ENCODE measurements at places on chromosomes 11 and 22. TPM values are rescaled to one million over a fixed set of nuclear protein-coding genes. Genes with fewer than 3 reads are reported as not detected.
A peak's percentile ranks its signal among the peaks of the same experiment; 100 is the strongest.

DNA sequence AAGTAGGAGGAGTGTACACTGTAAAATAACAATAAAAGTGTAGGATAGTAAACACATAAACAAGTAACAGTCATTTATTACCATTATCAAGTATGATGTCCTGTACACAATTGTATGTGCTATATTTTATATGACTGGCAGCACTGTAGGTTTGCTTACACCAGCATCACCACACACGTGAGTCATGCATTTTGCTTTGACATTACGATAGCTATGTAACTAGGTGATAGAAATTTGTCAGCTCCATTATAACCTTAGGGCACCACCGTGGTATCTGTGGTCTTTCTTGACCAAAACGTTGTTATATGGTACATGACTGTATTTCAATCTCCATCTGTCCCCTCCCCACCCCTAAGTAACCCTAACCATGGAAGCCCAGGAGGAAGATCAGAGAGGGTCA lies 1.1 kb downstream of the DNAL4 start:
- peak overlapping the region; percentile 86 for H3K4me3 ChIP-seq
- no peaks in the 10 kb centered on the region for H3K4me1 ChIP-seq
- H3K27me3 ChIP-seq: peaks cover 6% of the 10 kb centered on the region
- no peaks in the 10 kb centered on the region for H3K36me3 ChIP-seq

GRCh38 chr11:7691759-7692350 lies 14.4 kb downstream of the OVCH2 start:
- H3K4me3 ChIP-seq: no peak overlapping the region
- no peaks in the 10 kb centered on the region for H3K27me3 ChIP-seq
- H3K4me1 ChIP-seq: no peaks in the 10 kb centered on the region
- H3K27ac ChIP-seq: no peak overlapping the region
- no peak for DNase-seq

- H3K4me3 ChIP-seq: no peak overlapping the region
- H3K27ac ChIP-seq: no peak overlapping the region
- DNase-seq: no peak
- no peaks in the 10 kb centered on the region for H3K4me1 ChIP-seq
Observed at GRCh38 chr22:50546326-50547262, 895 bp downstream of the KLHDC7B start.

DNA sequence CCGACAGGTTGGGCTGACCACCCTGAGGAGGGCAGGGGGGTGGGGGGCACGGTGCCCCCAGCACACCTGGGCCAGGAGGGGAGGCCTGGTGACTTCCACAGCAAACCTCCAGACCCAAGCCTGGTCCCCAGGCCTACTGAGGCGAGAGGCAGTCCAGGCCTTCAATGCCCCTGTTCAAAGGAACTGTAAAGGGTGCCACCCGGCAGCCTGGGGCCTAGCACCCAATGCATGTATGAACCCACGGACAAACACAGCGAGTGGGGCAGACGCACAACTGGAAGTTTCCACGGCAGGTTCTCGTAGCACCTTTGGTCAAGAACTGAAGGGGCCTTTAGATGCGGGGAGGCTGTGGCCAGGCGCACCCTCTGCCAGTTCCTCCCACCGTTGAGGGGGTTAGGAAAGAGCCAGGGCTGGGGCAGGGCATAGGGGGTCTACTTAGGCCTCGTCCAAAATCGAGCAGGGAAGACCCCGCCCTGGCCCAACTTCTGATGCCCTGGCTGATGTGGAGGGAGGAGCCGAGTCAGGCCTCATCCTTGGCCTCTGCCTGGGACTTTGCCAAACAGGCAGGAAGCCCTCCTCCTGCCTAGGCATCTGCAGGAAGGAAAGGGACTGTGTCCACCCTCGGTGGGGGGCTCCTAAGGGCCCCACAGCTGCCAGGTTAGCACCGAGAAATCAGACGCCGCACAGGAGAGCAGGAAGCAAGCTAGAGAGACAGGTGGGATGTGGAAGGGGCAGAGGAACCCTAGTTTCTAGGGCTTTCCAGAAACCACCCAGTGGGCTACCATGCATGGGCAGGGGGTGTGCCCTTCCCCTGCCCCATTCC lies 6.6 kb downstream of the CBX6 start:
- no peak overlapping the region for H3K4me3 ChIP-seq
- H3K36me3 ChIP-seq: peaks cover 24% of the 10 kb centered on the region
- H3K27ac ChIP-seq: peak overlapping the region; percentile 72
- H3K27me3 ChIP-seq: no peaks in the 10 kb centered on the region
- peaks cover 21% of the 10 kb centered on the region for H3K4me1 ChIP-seq

DNA sequence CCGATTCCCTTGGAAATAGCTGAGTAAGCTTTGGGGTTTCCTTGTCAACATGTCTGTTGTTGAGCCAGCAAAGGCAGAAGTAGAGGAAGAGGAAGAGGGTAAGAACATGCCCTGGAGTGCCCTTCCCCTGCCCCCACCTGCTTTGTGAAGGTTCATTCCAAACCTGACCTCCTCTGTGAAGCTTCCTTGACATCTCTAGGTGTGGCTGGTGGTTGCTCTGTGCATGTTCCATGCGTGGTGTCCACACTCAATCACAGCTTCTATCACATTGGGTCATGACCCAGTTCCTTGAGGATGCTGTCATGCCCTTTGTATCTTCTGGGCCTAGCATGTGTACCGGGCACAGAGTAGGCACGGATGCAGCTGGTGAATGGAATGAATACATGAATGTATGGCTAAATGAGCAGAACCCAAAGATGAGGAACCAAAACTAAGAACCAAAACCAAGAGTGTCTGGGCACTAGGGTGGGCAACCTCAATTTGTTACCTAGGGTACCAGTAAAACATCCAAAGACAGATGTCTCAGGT lies 23.7 kb upstream of the FXYD6 start:
- no peak overlapping the region for H3K4me3 ChIP-seq
- H3K4me1 ChIP-seq: no peaks in the 10 kb centered on the region
- no peak overlapping the region for H3K27ac ChIP-seq
- H3K27me3 ChIP-seq: no peaks in the 10 kb centered on the region

- peak; percentile 77 for DNase-seq
- peaks cover 6% of the 10 kb centered on the region for H3K4me1 ChIP-seq
- no peaks in the 10 kb centered on the region for H3K36me3 ChIP-seq
- peak overlapping the region; percentile 68 for H3K4me3 ChIP-seq
- H3K27me3 ChIP-seq: peaks cover 65% of the 10 kb centered on the region
Observed at GRCh38 chr22:50531962-50532674, 2.3 kb upstream of the TYMP start.

DNA sequence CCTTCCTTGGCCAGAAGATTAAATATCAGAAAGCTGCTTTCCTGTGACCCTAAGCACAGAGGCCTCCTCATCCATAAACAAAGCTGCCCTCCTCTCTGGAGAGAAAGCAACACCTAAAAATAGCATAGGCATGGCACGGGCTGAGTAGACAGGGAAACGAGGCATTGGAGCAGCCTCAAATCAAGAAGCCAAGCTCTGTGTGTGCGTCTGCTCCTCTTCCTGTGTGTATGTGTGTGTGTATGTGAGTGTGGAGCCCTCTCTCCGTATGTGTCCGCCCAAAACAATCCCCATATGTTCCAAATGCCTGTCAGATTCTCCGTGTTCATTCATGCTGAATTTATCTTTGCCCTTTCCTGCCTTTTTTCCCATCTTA lies 24.0 kb downstream of the KCNJ5 start:
- H3K4me1 ChIP-seq: no peaks in the 10 kb centered on the region
- no peak overlapping the region for H3K27ac ChIP-seq
- H3K27me3 ChIP-seq: peaks cover 3% of the 10 kb centered on the region
- H3K36me3 ChIP-seq: no peaks in the 10 kb centered on the region
- H3K4me3 ChIP-seq: no peak overlapping the region
- DNase-seq: no peak

- DNase-seq: no peak
- H3K4me3 ChIP-seq: no peak overlapping the region
Observed at GRCh38 chr11:12214751-12215150, 104.4 kb downstream of the MICAL2 start.

DNA sequence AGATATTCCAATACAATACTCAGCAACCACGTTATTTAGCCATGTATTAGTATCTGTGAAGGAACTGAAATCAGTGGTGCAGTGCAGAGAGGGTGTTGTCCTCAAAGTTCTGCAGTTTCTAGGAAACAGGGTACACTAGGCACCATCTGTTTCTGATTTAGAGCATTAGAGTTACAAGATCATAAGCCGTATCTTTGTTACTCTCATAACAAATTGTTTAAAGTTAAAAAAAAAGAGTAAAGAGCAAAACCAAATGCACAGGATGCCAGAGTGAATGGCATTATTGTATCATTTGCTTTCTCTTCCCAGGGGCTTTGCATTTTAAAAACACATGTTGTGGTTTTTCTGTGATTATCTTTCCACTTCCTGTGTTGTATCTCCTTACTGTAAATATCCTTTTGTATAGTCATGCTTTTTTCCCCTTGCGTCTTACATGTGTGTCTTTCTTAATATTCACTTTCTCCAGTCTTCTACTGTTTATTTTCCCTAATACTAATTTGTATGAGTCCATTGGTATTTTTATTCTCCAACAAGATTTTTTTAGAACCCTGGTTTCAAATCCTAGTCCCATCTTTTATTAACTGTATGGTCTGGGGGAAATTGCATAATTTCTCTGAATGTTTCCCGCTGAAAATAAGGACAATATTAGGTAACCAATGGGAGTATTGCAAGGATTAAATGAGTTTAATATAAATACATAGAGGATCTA lies 15.2 kb upstream of the NUP160 start:
- no peak overlapping the region for H3K27ac ChIP-seq
- DNase-seq: no peak
- H3K27me3 ChIP-seq: no peaks in the 10 kb centered on the region
- no peaks in the 10 kb centered on the region for H3K4me1 ChIP-seq
- H3K4me3 ChIP-seq: no peak overlapping the region
- H3K36me3 ChIP-seq: no peaks in the 10 kb centered on the region

- no peaks in the 10 kb centered on the region for H3K4me1 ChIP-seq
- no peak for DNase-seq
- no peaks in the 10 kb centered on the region for H3K27me3 ChIP-seq
- no peak overlapping the region for H3K4me3 ChIP-seq
- no peaks in the 10 kb centered on the region for H3K36me3 ChIP-seq
Observed at GRCh38 chr22:27598792-27599191, 202.8 kb downstream of the MN1 start.

GRCh38 chr11:60987577-60988277 lies 16.2 kb downstream of the CD6 start:
- no peak overlapping the region for H3K4me3 ChIP-seq
- H3K36me3 ChIP-seq: no peaks in the 10 kb centered on the region
- H3K27ac ChIP-seq: no peak overlapping the region
- no peaks in the 10 kb centered on the region for H3K27me3 ChIP-seq
- no peak for DNase-seq

DNA sequence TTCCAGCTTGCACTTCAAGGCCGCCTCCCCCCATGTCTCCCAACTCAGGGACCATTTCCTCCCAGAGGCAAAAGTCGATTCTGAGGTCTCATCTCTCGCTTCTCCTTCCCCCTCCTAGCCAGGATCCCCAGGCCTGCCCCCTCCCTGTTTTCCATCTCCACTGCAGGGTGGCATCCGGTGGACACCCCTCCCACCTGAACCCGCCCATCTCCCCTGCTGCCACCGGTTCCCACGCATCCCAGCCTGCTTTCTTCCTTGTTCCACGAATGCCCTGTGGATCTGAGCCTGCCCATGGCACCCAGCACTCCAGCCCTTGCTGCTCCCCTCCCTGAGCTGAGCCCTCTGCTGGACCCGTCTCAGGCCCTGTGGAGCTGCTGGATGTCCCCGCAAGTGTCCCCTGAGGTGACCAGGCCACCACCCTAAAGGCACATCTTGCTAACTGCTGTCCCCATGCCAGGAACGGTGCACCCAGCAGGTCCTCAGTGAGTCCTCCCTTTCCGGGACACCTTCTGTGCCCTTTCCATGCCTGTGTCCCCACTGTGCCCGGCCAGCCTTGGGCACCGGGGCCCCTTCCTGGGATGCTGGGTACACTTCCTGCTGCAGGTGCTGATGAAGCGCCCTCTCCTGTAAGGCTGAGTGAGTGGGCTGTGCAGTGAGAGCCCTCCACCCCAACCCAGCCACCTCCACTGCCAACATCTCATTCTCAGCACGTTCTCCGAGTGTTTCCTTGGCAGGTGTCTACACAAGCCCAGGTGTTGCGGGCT lies 936 bp downstream of the IL17REL start:
- H3K4me1 ChIP-seq: no peaks in the 10 kb centered on the region
- no peaks in the 10 kb centered on the region for H3K36me3 ChIP-seq
- H3K4me3 ChIP-seq: no peak overlapping the region
- no peak overlapping the region for H3K27ac ChIP-seq
- DNase-seq: no peak
- peaks cover 60% of the 10 kb centered on the region for H3K27me3 ChIP-seq

- no peak for DNase-seq
- no peak overlapping the region for H3K27ac ChIP-seq
- no peaks in the 10 kb centered on the region for H3K27me3 ChIP-seq
- no peak overlapping the region for H3K4me3 ChIP-seq
- H3K4me1 ChIP-seq: no peaks in the 10 kb centered on the region
Observed at GRCh38 chr11:63779039-63779438, 10.5 kb upstream of the ZFTA start.

- H3K27ac ChIP-seq: no peak overlapping the region
- H3K4me3 ChIP-seq: no peak overlapping the region
- DNase-seq: no peak
- no peaks in the 10 kb centered on the region for H3K27me3 ChIP-seq
- no peaks in the 10 kb centered on the region for H3K36me3 ChIP-seq
Observed at GRCh38 chr11:119409731-119410130, 13.2 kb downstream of the THY1 start.

DNA sequence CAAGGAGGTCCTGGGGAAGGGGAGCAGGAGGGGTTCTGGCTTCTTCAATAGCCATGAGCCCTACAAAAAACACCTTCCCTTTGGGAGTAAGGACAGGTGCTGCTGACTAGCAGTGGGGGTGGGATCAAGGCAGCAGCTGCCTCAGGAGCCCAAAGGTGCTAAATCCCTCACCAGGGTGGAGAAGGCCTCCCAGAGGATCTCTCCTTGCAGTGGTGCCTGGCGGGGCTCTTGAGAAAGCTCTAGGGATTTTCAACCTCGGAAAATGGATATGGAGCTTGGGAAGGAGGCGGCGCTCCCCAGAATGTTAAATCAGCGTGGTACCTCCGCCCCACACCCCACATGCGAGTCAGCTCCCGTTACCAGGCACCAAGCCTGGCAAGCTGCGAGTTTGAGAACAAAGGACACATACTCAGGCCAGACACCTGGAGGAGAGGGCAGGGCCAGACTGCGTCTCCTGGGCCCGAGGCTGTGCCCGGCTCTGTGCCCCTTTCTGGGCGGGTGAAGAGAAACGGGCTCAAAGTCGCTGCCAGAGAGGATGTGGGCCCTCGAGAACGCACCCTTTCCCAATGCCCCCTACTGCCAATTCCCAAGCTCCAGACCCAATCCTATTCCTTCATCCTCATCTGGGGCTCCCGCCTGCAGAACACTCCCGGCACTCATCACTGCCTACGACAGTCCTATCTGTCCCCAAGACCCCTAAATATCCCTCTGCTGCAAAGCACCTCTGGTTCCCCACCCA lies 139.0 kb downstream of the BRD1 start:
- no peak for DNase-seq
- H3K27me3 ChIP-seq: no peaks in the 10 kb centered on the region
- H3K4me1 ChIP-seq: no peaks in the 10 kb centered on the region

- H3K27me3 ChIP-seq: no peaks in the 10 kb centered on the region
- H3K4me1 ChIP-seq: no peaks in the 10 kb centered on the region
- peaks cover 21% of the 10 kb centered on the region for H3K36me3 ChIP-seq
- H3K27ac ChIP-seq: no peak overlapping the region
Observed at GRCh38 chr11:10762913-10763421, 11.9 kb downstream of the CTR9 start.

- H3K36me3 ChIP-seq: no peaks in the 10 kb centered on the region
- peaks cover 8% of the 10 kb centered on the region for H3K4me1 ChIP-seq
- DNase-seq: no peak
Observed at GRCh38 chr11:18789942-18790341, 1.7 kb downstream of the PTPN5 start.

IGSF22 gene
- total RNA-seq: not detected

SDF2L1 gene
- 54.5 TPM for total RNA-seq

KRTAP5-8 gene
- not detected for total RNA-seq

FGF4 gene
- 2.0 TPM for total RNA-seq

DRAP1 gene
- 108 TPM for total RNA-seq

OR4A16 gene
- not detected for total RNA-seq

VPREB1 gene
- total RNA-seq: not detected

PATZ1 gene
- total RNA-seq: 70.8 TPM

OR56A1 gene
- total RNA-seq: 0.09 TPM

C1QTNF4 gene
- 3.5 TPM for total RNA-seq
